Stimulated activated CD8-positive, alpha-beta memory T cell treated with anti-CD3 and anti-CD28 coated beads, Interleukin-12 subunit alpha, Interleukin-12 subunit beta, amount 100 ng/mL, for 4 hours (primary cell): ENCODE measurements at places on chromosomes 7 and 10.

DNA sequence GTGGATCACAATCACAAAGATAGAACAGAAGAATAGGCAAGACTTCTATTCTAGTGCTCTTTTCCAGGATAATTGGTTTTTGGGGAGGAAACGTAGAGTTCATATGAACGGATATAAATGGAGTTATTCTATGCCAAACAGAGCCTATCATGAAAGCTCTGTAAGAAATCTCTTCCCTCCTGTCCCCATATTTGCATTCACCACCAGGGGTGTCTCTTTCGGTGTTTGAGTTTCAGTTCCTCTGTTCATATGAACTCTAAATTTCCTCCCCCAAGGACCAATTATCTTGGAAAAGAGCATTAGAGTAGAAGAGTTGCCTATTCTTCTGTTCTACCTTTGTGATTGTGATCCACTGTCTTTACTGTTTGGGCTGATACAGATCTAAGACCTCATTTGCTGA is 48.3 kb upstream of the CDC14C start:
- DNase-seq = no peak

- DNase-seq = no peak
Observed at GRCh38 chr10:118072840-118073239, 26.1 kb upstream of the RAB11FIP2 start.

DNA sequence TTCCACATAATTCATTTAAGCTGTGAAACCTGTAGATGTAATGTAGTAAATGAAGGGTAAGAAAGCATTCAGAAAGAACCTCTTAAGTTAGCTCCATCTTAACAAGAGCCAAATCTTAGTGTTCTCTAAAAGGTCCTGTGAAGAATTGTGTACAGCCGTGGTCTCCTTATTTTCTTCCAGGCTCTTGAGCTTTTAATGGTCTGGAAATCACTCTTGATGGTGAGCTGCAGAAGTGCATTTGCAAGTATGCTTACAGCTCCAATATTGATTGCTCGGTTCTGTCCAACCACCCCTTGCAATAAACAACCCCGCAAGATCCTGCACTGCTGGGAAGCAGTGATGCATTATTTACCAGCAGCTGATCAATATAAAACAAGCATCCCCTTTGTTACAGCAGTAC is 690.8 kb upstream of the FZD8 start:
- no peak for DNase-seq

- no peak for DNase-seq
Observed at GRCh38 chr10:70515035-70515667, 36.6 kb downstream of the PALD1 start.

GRCh38 chr10:19638182-19638895 is 177.9 kb upstream of the PLXDC2 start:
- DNase-seq = no peak

GRCh38 chr10:98370831-98371820 is 43.9 kb downstream of the PYROXD2 start:
- no peak for DNase-seq

GRCh38 chr7:88314061-88314491 is 7.4 kb upstream of the STEAP4 start:
- DNase-seq = no peak

DNA sequence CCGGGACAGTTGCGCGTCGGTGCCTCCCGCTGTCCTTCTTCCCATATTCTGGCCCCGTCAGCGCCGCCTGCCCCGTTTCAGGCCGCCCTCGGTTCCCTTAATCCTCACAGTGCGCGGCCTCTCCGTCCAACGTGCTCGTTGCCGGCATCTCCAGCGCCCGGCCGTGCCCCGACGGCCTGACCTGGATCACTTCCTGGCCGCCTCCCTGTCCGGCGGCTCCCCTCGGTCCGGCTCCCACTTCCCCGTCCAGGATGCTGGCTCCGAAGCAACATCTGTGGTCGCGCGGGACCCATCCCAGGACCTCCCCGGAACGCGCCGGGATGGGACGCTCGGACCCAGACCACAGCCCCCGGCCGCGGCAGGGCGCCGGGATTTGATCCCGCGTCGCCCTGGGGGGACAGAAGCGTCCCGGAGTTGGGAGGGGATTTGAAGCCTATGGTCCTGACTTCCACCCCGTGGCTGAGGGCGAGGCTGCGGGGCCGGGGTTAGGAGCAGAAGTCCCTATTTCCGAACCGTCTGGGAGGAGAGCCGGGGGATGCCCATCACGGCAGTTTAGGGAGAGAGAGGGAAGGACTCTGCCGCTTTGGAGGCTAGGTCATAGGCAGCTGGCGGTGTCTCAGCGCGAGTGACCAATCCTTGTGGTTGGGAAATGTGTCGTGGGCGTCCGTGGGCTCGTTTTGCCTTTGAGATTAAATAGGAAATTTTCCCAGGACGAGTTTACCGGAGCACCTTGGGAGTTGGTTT is 53.8 kb downstream of the KCTD7 start:
- DNase-seq = no peak

- no peak for DNase-seq
Observed at GRCh38 chr10:11149807-11150141, 132.1 kb downstream of the CELF2 start.

DNA sequence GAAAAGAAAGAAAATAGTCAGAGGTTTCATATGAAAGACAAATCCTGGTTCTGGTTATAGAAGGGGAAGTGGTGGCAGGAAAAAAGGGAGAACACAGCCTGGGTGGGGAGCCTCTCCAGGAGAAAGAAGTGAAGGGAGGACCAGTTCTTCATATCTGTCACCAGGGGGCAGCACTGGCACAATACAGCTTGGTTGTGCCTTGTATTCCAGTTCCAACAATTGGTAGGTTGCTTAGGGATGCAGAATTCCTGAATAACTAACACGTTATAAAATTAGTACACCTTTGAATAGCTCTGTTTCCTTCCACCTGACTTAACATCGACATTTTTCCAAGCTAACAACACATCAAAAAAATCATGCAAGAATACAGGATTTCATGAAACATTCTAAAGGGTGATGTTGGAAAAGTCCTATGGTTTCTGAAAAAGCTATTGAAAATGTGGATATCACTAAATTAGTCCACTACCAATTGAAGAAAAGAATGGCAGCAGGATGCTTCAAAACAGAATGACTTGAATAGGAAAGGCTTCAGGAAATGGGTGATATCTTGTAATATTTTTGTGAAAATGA is 52.9 kb downstream of the CYP26A1 start:
- no peak for DNase-seq

DNA sequence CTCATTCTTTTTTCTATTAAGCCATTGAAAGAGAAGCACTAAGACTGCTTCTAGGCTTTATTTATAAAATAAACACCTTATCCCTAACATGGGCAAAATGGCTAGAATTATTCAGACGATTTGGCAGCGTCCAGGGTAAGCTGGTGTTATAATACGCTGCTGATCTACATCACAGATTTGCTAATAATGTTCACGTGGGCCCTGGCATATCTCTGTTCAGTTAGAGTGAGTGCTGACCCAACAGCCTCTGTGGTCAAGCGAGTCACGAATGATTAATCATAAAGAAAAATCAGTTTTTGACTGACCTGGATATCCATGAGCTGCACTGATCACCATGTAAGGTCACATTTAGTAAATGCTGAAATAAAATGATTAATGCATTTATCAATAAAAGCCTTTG is 28.4 kb upstream of the CBLL1 start:
- DNase-seq = no peak

- no peak for DNase-seq
Observed at GRCh38 chr7:1819259-1819841, 149.3 kb downstream of the ELFN1 start.

DNA sequence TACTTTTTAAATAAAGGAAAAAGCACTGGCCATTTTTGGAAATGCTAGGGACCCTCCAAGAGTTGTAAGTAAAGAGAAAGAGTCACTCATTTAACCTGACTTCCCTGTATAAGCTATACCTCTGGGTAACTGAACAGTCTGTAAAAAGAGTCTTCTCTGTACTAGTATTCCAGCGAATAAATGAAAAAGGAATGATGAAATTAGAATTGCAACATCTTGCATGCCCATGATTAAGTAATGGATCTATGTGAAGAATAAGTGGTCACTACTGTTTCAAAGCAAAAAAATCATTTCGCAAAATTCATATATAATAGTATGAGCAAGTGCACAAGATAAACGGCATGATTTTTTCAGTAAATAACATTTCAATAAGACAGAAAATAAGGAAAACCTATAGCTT is 116.8 kb downstream of the ZFAND4 start:
- DNase-seq = no peak

DNA sequence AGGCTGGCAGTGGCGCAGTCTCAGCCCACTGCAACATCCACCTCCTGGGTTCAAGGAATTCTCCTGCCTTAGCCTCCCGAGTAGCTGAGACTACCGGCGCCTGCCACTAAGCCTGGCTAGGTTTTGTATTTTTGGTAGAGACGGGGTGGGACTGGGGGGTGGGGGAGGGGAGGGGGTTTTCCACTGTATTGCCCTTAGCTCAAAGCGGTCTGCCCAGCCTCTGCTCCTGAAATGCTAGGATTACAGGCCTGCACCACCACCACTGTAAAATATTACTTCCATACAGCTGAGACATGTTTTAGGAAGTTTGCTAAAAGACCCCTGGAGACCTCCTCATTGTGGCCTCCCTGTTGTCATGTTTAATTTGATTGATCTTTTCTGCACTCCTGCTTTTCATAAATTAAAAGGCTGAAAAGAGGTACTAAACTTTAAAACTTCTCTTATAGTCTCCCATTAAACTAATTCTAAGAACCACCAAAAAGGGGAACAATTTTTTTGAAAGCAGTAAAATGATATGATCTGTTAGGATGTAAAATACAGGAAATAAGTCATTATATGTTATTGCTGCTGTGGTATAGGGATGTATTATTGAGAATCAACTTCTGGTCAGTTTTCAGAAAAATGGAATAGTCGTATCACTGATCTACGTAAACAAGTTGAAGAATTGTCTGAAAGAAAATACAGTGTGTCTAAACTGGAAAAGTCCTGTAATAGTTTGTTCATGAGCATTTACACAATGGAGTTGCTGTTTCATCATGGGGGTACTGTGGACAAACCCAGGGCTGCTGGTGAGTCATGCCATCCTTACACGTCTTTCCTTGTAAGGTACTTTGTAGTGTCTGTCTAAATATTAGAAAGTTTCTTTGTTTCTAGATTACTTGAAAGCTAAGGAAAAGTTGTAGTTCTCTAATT is 72.9 kb upstream of the TMEM248 start:
- no peak for DNase-seq

- DNase-seq = no peak
Observed at GRCh38 chr7:123752534-123752933, 3.7 kb upstream of the WASL start.

- DNase-seq = no peak
Observed at GRCh38 chr10:7988989-7989388, 65.5 kb upstream of the GATA3 start.

GRCh38 chr10:69549959-69550358 is 23.3 kb downstream of the NEUROG3 start:
- no peak for DNase-seq

DNA sequence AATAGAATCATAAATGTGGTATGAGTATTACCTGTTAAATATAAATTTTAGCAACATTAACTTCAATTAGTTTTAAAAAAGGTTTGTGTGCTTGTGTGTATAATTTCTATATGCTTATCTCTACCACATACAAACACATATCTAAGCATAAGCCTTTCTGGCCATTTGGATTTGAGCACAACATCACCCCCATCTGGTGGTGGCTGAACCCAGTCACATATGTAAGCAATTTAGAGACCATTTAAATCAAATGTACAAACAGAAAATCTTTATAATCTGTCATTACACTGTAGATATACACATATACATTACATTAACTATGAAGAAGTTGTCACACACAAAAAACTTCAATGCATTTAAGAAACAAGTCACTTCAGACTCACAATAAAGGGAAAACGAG is 31.7 kb downstream of the GPR22 start:
- DNase-seq = no peak

DNA sequence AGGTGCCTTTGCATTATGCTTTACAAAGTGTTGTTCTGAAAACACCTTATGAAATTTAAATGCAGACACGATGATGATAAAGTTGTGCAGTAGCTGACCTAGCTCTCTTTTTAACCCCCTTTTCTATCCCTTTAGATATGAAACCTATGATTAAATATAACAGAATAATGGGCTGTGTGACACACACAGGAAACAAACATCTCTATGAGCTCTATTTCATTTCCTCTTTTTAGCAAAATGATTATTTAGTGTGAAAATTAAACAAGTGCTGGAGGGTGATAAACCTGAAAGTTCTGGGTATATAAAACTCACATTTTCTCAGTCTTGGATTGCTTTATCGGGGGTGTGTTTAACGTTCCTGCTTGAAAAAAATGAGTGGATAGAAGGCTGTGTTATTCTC is 1310.5 kb upstream of the CELF2 start:
- no peak for DNase-seq

DNA sequence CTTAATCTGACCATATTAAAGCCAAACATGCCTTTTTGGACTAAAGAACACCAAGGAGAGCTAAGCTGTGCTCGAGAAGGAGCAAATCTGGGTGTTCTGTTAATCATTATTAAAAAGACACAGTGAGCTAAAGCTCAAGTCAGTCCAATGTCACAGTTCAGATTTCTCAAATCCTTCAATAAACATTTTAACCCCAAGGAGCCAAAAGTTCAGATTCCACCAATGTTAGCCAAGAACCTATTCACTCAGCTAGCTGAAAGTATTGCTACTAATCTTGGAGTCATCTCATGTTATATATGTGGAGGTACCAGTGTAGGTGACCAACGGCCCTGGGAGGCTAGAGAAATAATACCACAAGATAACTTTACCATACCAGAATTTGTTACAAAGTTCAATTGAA is 14.5 kb upstream of the ZNF33B start:
- no peak for DNase-seq

- no peak for DNase-seq
Observed at GRCh38 chr7:88015309-88015708, 81.3 kb downstream of the ADAM22 start.

DNA sequence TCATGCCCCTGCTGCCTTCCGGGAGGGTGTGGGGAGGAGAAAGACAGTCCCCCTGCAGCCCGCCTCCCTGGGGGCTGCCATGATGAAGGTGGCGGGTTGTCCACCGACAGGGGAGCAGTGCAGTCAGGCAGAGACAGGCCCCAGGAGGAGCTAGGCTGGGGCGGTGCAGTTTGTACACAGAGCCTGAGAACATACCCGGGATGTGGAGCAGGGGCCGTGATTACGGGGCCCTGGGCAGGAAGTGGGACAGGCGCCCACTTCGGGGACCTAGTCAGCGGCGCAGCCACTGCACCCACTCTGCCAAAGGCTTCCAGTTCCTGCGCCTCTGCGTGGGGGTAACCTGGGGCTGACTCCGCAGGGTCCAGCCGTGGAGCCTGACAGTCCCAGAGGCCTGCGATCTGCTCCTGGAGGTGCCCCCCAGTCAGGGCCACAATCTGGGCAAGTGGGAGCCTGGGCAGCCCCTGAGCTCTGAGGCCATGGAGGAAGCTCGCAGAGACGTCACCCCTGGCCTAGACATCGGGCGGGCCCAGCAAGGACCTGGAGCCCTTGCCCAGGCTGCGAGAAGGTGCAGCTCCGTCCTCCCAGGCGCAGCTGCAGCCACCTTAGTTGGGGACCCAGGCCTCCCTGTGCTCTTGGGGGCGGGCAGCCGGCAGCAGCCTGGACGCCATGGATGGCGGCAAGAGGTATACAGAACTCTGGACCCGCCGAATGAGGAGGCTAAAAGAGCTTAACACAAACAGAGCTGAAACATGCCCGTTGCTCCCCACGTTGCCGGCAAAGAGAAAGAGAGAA is 1356.8 kb downstream of the XPNPEP1 start:
- no peak for DNase-seq
